ENCODE measurements at places on chromosomes 5 and 9.

DNA sequence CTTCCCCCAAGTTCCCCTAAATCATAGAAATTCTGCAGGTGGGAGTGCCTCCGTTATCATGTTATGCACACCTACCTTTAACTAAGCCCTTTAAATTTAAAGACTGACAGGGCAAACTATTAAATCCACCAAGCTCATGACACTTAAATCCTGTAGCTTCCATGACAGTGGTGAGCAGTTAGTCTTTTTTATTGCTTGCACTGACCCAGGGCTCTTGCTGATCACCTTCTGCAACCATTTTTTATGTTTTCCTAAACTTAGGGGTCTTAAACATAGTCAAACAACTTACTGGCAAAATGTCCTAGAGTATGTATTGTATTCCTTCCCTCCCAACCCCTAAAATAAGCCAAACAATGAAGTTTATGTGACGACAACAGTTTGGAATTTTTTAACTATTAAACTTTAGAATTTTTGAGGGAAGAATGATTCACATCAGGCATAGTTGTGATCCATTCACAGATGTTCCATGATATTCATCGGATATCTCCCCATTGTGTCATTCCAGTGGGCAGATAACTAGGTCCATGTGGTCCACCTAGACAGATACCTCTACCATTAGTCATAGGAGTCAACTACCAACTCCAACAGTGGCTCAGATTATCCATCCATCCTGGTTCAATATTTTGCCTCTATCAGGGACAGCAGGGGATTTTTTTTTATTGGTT is 283.1 kb downstream of the ADAMTS6 start:
- no peak for DNase-seq

GRCh38 chr5:167012123-167013034 is 1279.1 kb upstream of the WWC1 start:
- no peak for DNase-seq

DNA sequence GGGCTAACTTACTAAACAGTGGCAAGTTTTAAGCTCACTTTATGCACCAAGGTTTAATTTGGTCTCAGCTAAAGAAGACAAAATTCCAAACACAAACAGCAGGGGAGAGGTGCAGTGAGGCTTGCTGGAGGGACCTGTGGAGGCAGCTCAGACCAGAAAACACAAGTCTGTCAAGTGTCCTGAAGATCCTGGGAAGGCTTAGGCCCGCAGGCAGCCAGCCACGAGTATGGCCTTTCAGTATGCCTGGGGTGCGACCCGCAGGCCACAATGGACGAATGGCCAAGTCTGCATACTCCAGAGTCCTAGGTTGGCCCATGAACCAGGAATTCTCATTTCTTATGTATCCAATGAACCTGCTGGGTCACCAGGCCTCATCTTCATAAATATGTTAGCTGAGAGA is 9.3 kb downstream of the CCNI2 start:
- DNase-seq = no peak

DNA sequence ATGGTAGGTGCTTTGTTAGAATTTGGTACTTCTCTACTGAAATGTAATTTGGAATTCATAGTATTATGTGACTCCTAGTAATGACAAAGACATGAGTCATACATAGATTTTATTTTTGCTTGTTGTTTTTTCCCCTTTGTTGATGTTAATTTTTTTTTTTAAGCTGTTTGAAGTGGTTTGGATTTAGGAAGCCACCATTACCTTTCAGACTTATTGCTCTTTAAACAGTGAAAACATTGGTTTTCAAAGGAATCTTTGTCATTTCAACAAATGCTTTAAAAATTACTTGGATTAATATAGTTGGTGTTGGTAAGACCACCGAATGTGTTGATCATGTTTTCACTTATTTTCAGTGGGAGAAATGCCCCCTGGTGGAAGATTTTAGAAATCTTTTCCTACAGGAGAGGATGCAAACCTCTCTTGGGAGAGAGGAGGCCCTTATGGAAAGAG is 170.1 kb upstream of the PITX1 start:
- no peak for DNase-seq

DNA sequence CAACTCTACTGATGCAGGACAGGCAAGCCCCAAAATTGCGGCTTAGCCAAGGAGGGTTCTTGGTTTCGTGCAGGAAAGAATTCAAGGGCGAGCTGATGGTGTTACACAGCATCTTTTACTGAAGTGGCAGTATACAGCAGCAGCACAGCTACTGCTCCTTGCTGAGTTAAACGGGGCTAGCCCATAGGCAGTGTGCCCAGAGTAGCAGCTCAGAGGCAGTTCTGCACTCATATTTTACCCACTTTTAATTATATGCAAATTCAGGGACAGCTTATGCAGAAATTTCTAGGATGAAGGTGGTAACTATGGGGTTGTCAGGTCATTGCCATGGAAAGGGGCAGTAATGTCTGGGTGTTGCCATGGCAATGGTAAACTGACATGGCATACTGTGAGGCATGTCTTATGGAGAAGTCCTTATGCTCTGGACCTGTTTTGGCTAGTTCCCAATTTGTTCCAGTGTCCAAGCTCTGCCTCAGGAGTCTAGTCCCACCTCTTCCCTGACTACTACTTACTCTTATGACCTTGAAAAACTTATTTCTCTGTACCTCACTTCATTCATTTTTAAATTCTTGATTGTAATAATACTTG is 2.0 kb upstream of the SPINK9 start:
- DNase-seq = no peak

- no peak for DNase-seq
Observed at GRCh38 chr9:128116104-128117083, 11.1 kb downstream of the PTGES2 start.

DNA sequence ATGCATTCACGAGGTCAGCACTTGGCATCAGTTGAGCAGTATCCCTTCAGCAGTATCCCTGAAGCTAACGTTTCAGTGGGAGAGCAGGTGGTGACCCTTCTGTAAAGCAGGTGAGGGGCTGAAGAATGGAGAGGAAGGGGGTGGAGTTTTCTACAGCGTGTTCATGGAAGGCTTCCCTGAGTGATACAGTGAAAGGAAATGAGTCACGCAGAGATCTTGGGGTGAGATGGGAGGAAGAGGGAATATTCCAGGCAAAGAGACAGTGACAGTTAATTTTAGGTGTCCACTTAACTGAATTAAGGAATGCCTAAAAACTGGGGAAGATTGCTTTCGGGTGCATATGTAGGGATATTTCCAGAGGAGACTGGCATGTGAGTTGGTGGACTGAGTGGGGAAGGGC is 25.7 kb downstream of the TAS2R1 start:
- DNase-seq = no peak

GRCh38 chr9:110382731-110383130 is 45.1 kb upstream of the TXNDC8 start:
- no peak for DNase-seq

- DNase-seq = no peak
Observed at GRCh38 chr9:81193362-81194339, 495.7 kb downstream of the TLE1 start.

- DNase-seq = no peak
Observed at GRCh38 chr5:56290378-56291078, 57.4 kb upstream of the ANKRD55 start.

GRCh38 chr9:93011114-93011513 is 47.4 kb upstream of the SUSD3 start:
- DNase-seq = no peak

DNA sequence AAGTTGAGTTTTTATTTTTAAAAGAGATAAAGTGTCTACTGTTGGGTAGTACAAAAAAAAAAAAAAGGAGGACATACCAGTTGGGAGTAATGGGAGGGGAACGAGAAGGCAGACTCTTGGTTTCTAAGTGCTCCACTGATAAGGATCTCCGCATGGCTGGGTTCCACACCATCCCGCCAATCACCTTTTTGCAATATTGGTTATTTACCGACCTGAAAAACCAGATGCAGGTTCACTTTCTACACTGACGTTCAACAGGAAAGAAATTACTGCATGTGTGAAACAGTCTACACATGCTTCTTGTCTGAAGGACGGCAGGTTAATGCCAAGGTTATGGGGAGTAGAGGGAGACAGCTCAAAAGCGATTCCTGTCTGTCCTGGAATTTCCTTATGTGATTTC is 75.5 kb downstream of the PTPN3 start:
- no peak for DNase-seq

DNA sequence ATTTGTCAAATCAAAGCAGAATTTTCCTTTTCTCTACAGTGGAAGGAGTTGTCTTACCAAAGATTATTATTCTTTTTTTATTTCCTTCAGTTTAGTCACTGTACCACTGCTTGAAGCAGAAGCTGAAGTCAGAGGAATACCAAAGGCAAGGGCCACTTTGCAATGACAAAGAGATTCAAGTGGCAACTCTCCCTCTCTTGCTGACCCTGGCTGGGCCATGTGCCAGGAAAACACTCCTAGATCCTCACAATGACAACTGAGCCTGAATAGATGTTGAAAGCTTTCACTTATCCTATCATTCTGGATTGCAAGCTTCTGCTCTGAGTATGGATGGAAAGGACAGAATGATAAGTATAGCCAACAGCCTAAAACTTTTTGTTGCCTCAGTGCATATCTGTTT is 618.3 kb downstream of the NR2F1-AS1 start:
- no peak for DNase-seq

DNA sequence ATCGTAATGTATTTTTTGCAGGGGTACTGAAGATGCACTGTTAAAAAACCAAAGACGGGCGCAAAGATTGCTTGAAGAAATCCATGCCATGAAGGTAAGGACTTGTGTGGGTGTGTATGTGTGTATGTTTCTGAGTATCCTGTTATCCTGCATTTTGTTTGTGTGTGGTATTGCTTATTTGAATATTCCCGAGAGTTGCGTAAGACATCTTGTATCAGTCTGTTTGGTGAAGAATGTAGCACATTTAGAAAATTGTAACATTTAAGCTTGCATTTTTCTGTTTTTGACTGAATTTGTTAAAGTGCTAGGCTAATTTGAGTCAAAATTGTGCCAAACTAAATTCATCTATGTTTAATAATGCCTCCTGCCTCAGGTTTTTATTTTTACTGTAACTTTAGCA is 13.5 kb downstream of the SRFBP1 start:
- no peak for DNase-seq

- no peak for DNase-seq
Observed at GRCh38 chr5:33162057-33162456, 278.7 kb upstream of the TARS1 start.

DNA sequence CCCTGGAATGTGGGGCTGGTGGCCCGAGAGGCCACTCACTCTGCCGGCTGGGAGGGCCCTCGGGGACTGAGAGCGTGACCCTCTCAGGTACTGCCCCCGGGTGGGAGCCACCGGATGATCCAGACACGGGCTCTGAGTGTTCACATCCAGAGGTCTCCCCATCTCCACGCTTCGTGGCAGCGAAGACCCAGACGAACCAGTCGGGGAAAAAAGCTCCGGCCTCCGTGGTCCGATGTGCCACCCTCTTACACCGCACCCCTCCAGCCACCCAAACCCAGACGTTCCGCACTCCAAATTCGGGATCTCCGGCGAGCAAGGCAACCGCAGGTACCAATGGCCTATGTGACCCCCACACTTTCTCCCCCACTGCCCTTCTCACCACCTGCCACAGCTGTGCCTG is 49.5 kb downstream of the AMBP start:
- DNase-seq = no peak

DNA sequence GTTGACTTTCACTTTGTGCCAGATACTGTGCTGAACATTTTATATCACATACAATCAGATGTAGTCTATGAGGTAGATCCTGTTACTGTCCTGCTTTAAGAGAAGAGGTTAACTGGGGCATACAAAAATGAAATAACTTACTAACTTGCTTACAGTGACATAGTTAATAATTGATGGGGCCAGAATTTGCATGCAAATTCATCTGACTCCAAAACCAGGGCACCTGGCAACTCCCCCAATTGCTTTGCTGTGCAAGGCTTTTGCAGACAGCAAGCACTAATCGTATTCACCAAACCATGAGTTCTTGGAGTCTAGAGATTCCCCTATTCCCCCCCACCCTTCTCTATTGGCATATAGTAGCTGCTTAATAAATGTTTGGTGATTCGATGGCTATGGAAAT is 155.9 kb downstream of the TTLL11 start:
- no peak for DNase-seq

DNA sequence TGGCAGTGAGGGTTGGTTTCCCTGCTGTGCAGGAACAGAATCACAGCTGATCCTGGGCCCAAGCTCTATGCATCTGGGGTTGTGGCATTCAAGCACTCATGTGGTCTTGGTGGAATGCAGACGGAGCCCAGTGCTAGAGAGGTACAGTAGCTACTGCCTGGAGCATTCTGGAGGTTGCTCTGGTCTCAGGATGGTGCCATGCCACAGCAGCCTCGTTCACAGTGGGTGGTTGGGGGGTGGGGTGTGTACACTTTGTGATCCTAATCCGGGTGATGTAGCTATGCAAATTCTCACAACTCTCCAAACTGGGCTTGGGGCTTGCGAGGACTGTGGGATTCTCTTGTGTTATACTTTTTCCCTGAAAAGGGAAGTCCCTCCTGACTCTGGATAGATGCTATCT is 45.2 kb downstream of the FGD3 start:
- no peak for DNase-seq

DNA sequence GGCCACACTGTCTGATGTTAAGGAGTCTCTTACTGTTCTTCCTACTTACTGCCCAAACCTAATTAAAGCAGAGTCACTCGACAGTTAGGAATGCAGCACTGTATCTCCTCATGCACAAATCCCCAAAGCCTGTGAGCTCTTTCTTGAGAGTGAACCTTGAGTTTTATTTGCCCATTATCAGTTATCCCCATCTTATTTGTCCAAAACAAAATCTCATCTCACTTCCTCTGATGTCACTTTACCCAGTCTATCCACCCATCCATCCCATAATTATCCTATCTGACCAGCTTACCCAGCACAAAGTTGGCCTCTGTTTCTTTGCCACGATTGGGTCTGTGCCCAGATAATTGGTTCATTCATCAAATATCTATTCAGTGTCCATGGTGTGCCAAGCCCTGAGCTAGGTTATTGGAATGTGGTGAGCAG is 250.8 kb downstream of the SLIT3 start:
- DNase-seq = no peak

GRCh38 chr9:69498470-69498869 is 173.5 kb downstream of the ENTREP1 start:
- DNase-seq = no peak

DNA sequence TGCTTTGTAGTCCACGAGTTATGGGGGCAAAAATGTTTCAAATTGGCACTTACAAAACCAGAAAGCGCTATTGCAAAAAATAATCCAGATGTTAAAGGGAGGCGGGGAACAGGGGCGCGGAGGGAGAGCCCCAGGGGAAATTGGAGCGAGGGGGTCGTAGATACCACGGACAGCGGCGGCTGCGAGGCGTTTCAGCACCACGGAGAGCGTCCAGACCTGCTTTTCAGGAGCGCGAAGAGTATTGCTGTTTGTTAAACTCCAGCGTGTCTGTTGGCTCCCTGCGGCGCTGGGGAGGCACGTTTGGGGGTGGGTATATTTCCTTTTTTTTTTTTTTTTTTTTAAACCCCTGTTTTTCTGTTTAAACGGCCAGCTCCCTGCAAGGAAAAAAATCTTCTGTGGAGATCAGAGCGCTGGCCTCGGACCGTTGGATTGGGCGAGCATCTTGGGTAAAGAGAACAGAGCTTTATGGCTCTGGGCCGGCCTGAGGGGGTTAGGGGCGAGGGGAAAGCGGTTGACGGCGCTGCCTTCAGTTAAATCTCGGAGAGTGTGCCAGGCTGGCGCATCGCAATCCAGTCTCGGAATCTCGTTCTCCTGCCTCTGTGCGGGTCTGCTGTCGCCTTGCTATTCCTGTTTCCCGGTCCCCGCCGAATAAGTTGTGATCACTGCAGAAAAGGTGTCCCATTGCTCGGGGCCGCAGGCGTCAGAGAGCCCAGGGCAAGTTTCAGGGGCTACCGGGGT is at the start of gene GLRA1:
Gene GLRA1 (minus strand): TSS at position 288 of the 738 bp plus-strand sequence. CDS start 302 bp downstream, outside the sequence.
- peak; percentile 3 for DNase-seq

- no peak for DNase-seq
Observed at GRCh38 chr5:42993516-42994245, 46.4 kb downstream of the ANXA2R start.

GRCh38 chr9:38211002-38211401 is 142.0 kb upstream of the SHB start:
- no peak for DNase-seq

All from stimulated activated CD4-positive, alpha-beta T cell treated with anti-CD3 and anti-CD28 coated beads, TNF-alpha, amount 100 ng/mL, for 1 hour (primary cell).